Ascending aorta (tissue), 2 donors: ENCODE measurements at places on chromosomes 5 and 9. TPM values are rescaled to one million over a fixed set of nuclear protein-coding genes. Genes with fewer than 3 reads are reported as not detected.

DNA sequence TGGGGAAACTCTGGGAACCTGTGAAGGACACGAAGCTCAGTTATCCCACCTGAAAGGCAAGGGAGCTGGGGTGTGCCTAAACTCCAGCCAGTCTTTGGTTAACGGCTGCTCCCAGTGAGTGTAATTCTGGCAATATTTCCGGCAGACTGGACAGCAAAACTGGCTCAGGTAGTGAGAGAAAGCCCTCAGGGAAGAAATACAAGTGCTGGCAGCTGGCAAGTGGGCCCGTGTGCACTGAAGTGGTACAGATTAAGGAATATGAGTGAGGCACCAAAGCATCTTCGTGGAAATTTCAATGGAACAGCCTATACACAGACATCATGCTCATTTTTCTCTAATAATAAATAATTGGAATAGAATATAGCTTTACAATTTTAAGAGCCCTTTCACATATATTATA lies 56.2 kb downstream of the ABHD17B start:
- H3K4me3 ChIP-seq: no peak overlapping the region
- H3K4me1 ChIP-seq: no peaks in the 10 kb centered on the region
- no peaks in the 10 kb centered on the region for H3K27me3 ChIP-seq
- no peaks in the 10 kb centered on the region for H3K36me3 ChIP-seq
- H3K27ac ChIP-seq: no peak overlapping the region

DNA sequence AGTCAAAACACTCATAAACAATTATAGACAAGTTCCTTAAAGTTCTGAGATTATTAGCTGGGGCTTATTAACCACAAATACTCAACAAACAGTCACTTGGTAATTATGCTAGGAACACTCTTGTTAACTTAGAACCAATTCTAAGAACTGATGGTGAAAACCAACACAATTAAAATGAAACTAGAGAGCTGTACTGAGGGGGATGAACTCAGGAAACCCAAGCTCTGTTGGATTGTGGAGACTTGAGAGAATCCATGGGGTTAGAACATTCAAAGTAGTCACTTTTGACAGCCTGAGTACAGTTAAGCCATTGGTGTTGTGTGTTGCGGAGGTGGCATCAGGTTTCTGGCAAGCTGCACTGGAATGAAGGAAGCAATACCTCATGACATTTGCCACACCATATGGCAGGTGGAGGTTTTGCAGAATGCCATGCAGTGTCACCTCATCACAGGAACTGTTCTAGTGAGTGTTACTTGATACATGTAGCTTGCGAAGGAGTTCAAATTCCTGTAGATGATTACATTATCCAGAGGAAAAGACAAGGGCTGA lies 480.9 kb upstream of the CD180 start:
- no peak overlapping the region for H3K4me3 ChIP-seq
- H3K27me3 ChIP-seq: no peaks in the 10 kb centered on the region
- DNase-seq: no peak
- H3K36me3 ChIP-seq: no peaks in the 10 kb centered on the region
- no peaks in the 10 kb centered on the region for H3K4me1 ChIP-seq

GRCh38 chr5:178361657-178362445 lies 129.2 kb upstream of the PHYKPL start:
- no peak overlapping the region for H3K27ac ChIP-seq
- H3K27me3 ChIP-seq: no peaks in the 10 kb centered on the region
- no peak for DNase-seq
- no peaks in the 10 kb centered on the region for H3K4me1 ChIP-seq

DNA sequence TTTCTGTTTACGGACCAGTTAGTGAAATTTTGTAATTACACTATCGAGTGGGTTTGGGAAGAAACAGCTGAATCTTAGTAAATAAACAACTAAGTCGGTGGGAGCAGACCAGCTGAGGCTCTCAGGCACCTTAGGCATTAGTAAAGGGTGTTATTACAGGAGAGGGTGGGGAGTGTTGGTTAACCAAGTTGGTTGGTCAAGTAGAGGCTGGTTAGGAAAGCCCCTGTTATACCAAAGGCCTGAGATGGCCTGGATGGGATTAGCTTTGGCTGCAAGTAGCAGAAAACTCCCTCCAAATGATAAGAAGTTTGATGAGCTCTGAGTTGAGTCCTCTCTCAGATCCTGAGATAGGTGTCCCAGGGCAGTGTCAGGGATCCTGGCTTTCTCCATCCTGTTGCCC lies 81.3 kb downstream of the PPARGC1B start:
- H3K27ac ChIP-seq: no peak overlapping the region
- no peaks in the 10 kb centered on the region for H3K4me1 ChIP-seq
- DNase-seq: no peak

DNA sequence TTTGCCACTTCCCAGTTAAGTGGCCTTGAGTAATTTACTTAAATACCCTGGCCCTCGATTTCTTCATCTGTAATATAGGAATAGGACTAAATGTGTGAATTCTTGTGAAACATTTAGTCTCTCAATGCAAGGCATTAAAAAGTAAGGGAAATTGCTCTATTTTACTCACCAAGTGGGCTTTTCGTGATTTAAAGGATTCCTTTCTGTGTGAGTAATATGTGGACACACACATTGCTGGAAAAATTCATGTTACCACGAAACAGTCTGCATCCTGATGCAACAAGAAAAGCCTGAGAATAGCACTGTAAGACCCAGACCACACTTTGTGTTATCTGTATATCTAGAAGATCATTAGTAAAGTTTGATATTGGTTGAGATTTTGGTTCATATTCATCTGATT lies 1243.0 kb upstream of the CDH9 start:
- H3K27me3 ChIP-seq: no peaks in the 10 kb centered on the region
- H3K4me1 ChIP-seq: no peaks in the 10 kb centered on the region
- H3K36me3 ChIP-seq: no peaks in the 10 kb centered on the region
- H3K4me3 ChIP-seq: no peak overlapping the region
- H3K27ac ChIP-seq: no peak overlapping the region
- no peak for DNase-seq

Gene ZNF883
- total RNA-seq: not detected

Gene CDH12
- 0.11 TPM for total RNA-seq

GRCh38 chr5:43315682-43316081 lies 2.5 kb upstream of the HMGCS1 start:
- H3K27me3 ChIP-seq: no peaks in the 10 kb centered on the region
- DNase-seq: no peak
- no peaks in the 10 kb centered on the region for H3K4me1 ChIP-seq
- H3K36me3 ChIP-seq: no peaks in the 10 kb centered on the region
- H3K4me3 ChIP-seq: no peak overlapping the region

Gene NUTM2G
- total RNA-seq: not detected

Gene PRXL2C
- total RNA-seq: 32.4 TPM

DNA sequence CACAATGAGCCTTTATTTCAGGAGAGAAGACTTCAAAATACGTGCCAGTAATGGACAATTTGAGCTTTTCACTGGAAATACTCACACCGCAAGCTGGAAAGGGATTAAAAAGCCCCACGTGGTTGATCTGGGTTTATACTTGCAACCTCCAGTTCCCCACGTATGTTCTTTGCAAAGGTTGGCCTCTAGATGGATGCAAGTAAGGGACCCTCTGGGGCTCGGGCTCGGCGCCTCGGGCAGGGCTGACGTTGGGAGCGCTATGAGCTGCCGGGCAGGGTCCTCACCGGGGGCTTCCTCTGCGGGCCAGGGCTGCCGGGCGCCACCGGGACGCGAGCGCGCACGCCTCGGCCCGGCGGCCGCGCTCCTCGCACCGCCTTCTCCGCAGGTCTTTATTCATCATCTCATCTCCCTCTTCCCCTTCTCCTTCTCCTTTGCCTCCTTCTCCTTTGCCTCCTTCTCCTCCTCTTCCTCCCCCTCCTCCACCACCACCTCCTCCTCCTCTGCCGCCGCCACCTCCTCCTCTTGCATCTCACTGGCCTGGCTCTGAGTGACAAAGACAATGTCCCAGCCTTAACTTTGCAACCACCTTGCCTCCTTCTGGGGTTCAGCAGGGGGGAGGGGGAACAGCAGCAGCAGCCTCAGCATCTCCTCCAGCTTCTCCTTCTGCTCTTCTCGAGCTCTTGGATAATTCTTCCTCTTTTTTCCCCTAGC lies 701 bp upstream of the ZNF462 start:
- H3K27ac ChIP-seq: peak overlapping the region; percentile 83
- H3K27me3 ChIP-seq: no peaks in the 10 kb centered on the region
- H3K4me1 ChIP-seq: no peaks in the 10 kb centered on the region
- DNase-seq: no peak
- H3K4me3 ChIP-seq: peak overlapping the region; percentile 69

DNA sequence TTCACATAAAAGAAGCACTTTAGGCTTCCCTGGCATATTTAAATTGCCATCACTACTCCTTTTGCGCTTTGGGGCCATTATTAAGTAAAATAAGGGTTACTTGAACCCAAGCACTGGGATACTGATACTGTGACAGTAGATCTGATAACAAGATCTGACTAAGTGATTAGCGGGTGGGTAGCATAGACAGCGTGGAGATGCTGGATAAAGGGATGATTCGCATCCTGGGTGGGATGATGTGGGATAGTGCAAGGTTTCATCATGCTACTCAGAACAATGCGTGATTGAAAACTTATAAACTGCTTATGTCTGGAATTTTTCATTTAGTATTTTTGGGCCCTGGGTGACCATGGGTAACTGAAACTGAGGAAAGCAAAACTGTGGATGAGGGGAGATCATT lies 75.1 kb downstream of the PTTG1 start:
- H3K36me3 ChIP-seq: no peaks in the 10 kb centered on the region
- no peak overlapping the region for H3K27ac ChIP-seq
- H3K27me3 ChIP-seq: no peaks in the 10 kb centered on the region
- H3K4me3 ChIP-seq: no peak overlapping the region
- no peak for DNase-seq

- peak; percentile 81 for DNase-seq
- H3K27ac ChIP-seq: peak overlapping the region; percentile 74
- no peaks in the 10 kb centered on the region for H3K36me3 ChIP-seq
- H3K4me1 ChIP-seq: peaks cover 7% of the 10 kb centered on the region
- no peak overlapping the region for H3K4me3 ChIP-seq
Observed at GRCh38 chr5:60334281-60334713, 365.7 kb downstream of the DEPDC1B start.

DNA sequence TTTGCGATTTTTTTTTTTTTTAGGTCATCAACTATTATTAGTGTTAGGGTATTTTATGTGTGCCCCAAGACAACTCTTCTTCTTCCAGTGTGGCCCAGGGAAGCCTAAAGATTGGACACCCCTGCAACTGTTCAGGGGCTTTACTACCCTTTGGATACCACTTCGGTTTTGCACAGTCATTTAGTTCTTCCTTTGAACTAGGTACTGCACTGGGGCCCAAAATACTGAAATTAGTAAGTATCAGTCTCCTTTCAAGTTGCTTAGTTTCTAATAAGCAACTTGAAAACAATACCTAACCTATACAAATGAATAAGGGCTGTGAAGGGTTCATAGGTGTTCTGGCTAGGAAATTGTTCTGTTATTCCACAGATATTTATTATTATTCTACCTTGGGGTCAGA lies 45.3 kb downstream of the CWC27 start:
- H3K27me3 ChIP-seq: no peaks in the 10 kb centered on the region
- H3K4me3 ChIP-seq: no peak overlapping the region
- no peaks in the 10 kb centered on the region for H3K4me1 ChIP-seq

DNA sequence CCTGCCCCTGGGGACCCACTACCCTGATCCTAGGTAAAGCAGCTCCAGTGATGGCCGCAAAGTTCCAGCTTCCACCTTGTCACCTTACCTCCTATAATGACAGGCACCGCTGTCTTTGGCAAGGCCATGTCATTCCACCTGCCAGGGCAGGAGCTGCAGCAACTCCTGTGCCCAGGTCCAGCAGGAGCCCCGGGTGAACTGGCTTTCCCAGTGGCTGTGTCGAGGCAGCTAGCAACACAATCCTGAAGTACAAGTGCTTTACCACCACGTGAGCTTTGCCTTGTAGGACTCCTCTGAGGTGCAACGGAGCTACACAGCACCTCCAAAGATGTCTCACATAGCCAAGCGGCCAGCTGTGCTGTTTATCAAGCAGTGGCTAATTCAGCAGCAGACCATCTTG lies 20.7 kb upstream of the MGAT1 start:
- H3K4me1 ChIP-seq: peaks cover 28% of the 10 kb centered on the region
- no peaks in the 10 kb centered on the region for H3K27me3 ChIP-seq
- DNase-seq: no peak

- H3K27me3 ChIP-seq: no peaks in the 10 kb centered on the region
- H3K27ac ChIP-seq: no peak overlapping the region
- no peak overlapping the region for H3K4me3 ChIP-seq
- no peaks in the 10 kb centered on the region for H3K4me1 ChIP-seq
Observed at GRCh38 chr5:167633931-167634341, 657.5 kb upstream of the WWC1 start.

DNA sequence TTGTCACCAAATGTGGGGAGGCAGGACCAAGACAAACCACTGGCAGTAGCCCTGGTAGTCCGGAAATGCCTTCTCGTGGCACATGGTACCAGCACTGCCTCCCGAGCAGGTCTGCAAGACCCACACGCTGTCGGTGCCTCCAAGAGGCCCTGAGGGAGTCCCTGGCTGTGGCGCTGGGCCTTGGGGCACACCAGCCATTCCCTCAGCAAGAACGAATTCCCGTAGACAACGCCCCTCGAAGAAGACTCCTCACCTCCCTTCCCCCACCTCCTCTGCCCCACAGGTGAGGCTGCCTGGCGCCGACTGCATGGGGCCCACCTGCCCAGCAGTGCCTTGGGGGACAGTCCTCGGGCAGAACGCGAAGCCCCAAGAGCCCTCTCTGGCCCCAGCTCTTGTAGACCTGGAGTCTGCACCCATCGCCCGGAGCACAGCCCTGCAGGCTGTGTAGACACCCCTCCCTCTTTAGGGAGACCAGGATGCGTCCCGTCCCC lies 56.0 kb downstream of the EXD3 start:
- H3K4me3 ChIP-seq: no peak overlapping the region
- DNase-seq: no peak
- no peak overlapping the region for H3K27ac ChIP-seq
- peaks cover 20% of the 10 kb centered on the region for H3K36me3 ChIP-seq
- H3K4me1 ChIP-seq: peaks cover 3% of the 10 kb centered on the region

Gene C5orf46
- 62.8 TPM for total RNA-seq

DNA sequence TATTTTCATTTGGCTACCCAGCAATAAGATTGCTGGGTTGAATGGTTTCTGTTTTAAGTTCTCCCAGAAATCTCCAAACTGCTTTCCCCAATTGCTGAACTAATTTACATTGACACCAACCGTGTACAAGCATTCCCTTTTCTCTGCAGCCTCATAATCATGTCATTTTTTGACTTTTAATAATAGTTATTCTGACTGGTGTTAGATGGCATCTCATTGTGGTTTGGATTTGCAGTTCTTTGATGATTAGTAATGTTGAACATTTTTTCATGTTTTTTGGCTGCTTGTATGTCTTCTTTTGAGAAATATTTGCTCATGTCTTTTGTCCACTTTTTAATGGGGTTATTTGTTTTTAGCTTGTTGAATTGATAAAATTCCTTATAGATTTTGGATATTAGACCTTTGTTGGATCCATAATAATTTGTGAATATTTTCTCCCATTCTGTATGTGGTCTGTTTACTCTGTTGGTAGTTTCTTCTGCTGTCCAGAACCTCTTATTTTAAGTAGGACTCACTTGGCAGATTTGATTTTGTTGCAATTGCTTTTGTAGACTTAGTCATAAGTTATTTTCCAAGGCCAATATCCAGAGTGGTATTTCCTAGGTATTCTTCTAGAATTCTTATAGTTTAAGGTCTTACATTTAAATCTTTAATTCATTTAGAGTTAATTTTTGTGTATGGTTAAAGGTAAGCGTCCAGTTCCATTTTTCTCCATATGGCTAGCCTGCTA lies 793.7 kb downstream of the BRINP1 start:
- peak overlapping the region; percentile 57 for H3K27ac ChIP-seq
- H3K27me3 ChIP-seq: no peaks in the 10 kb centered on the region
- no peaks in the 10 kb centered on the region for H3K4me1 ChIP-seq
- no peak for DNase-seq
- H3K4me3 ChIP-seq: no peak overlapping the region

- H3K4me1 ChIP-seq: peaks cover 38% of the 10 kb centered on the region
- no peaks in the 10 kb centered on the region for H3K36me3 ChIP-seq
- no peaks in the 10 kb centered on the region for H3K27me3 ChIP-seq
- H3K4me3 ChIP-seq: no peak overlapping the region
Observed at GRCh38 chr9:134361843-134362414, 35.7 kb downstream of the RXRA start.
